ENCODE measurements at places on chromosomes 1 and 21.

DNA sequence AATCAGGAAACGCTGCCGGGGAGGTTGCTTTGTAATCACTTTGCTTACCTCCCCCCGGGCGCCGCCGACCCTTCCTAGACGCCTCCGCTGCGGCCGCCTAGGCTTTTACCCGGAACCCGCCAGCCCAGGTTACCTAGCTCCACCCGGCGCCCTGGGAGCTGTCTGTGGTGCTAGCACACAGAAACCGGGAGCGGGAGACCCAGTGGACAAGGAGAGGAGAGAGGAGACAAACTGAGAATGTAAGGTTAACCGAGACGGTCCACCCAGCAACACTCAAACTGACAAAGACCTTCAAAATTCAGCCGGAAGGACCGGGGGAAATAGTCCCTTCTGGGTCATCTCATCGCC, 9.8 kb downstream of the BARHL2 start:
- no peak for DNase-seq

- DNase-seq: no peak
Observed at GRCh38 chr1:209937996-209938959, at the start of gene SYT14. TSS of gene SYT14 (plus strand) at chr1:209938217. CDS start at chr1:209938265, 48 bp downstream.

- no peak for DNase-seq
Observed at GRCh38 chr1:110183642-110184167, 26.4 kb upstream of the KCNC4 start.

DNA sequence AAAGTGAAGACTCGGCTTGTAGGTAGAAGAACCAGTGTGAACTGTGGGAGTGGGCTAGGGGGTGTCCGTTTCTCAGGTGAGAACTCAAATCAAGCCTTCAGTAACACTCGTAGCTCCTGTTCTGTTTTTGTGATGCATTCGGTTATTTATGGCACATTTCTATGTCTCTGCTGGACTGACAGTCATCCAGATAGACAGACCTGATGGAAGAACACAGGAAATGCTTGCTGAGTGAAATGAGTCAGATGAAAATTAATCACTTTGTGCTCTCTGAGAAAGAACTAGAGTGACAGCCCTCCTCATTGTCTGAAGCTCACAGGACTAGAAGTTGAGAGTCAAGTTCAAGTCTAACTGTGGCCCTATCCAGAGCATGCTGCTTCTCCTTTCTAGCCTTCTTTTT, 360.1 kb upstream of the PLXNA2 start:
- DNase-seq: no peak

DNA sequence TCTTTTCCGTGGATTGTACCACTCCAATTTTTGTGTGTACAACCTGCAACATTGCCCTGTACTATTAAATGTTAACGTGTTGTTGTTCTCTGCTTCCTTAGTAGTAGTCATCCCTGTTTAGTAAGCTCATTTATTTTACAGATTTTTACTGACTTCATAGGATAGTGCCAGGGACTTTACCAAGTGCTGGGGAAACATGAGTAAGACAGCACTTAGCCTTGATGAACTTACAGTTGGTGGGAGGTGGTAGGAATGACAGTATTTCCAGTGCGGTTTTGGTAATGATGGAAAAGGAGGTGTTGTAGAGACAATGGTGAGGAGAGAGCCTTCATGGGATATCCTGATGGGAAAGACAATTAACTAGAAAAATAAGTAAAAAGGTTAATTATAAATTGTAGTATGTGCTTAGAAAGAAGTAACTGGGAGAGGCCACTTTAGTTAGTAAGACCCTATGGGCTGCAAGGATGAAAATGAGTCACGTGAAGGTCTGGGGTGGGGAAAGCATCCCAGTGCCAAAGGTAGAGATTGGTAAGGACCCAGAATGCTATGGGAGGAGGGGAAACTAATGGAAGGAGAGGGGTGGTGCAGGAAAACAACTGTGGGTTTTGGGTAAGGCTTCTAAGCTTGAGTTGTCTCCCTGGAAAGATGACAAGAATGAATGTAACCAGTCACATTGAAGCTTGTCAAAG, 1.7 kb downstream of the RLF start:
- no peak for DNase-seq

- DNase-seq: no peak
Observed at GRCh38 chr1:175265091-175265490, 72.5 kb upstream of the KIAA0040 start.

DNA sequence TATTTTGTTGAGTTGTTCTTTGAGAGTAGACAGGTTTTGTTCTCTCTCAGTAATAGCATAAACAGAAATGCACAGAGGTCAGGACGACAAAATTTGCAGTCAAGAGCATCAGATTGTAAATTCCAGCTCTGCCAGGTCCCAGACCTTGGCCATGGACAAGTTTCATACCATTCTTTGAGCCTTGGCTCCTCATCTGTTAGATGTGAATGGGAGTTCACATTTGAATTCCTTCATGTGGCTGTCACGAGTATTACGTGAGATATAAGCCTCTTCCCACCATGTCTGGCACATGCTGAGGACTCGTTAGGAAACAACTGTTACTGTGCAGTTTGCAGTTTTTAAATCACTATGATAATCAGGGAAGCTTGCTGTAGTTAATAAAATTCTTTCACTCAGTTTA, 93.2 kb upstream of the KCTD3 start:
- DNase-seq: no peak

DNA sequence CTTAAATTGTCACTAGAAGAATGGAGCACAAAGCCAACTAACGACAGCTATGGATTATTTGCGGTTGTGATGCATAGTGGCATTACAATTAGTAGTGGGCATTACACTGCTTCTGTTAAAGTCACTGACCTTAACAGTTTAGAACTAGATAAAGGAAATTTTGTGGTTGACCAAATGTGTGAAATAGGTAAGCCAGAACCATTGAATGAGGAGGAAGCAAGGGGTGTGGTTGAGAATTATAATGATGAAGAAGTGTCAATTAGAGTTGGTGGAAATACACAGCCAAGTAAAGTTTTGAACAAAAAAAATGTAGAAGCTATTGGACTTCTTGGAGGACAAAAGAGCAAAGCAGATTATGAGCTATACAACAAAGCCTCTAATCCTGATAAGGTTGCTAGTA, 13.5 kb downstream of the USP1 start:
- no peak for DNase-seq

- DNase-seq: no peak
Observed at GRCh38 chr21:36560933-36561575, 81.1 kb upstream of the CLDN14 start.
